ENCODE measurements at places on chromosomes 3 and 15.

- DNase-seq = no peak
These were observed 163.3 kb downstream of the ARRDC4 start for GRCh38 chr15:98123834-98124233.

- DNase-seq = no peak
These were observed 78.6 kb downstream of the TOP2B start for GRCh38 chr3:25586167-25586505.

GRCh38 chr15:25943831-25944230 is 80.7 kb upstream of the ATP10A start:
- DNase-seq = no peak

- no peak for DNase-seq
These were observed 48.1 kb upstream of the RFX7 start for GRCh38 chr15:56291741-56292140.

DNA sequence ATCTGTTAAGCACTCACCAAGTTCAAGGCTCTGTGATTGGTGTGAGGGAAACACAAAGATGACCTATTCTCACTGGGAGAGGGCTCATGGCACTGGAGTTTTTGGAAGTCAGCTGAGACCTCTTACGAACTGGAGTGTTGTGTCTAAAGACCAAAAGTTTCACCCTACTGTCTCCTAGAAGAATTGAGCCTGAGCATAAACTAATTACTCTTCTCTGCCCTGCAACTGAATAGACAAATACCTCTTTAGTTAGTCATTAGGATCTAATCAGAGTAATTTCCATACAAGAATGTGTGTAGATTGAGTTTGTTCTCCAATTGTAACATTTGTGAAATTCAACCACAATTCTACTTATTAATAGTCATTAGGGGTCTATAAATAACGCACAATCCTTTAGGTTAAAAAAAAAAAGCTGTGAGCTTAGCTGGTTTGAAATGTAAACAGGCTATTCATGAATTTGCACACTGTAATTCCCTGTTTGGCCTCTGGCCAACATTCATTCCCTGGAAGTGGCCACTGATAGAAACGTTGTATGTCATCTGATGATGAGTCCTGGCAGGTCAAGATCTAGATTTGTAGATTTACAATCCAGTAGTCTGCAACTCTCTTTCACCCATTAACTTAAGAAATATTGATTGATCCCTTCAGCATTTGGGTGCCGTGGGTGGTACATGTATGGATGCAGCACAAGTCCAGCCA is 76.8 kb upstream of the SOX14 start:
- peak; percentile 75 for DNase-seq
